ENCODE measurements at places on chromosomes 3 and 15.

GRCh38 chr3:22122567-22122966, 371.6 kb upstream of the ZNF385D start:
- no peak for DNase-seq

- no peak for DNase-seq
Observed at GRCh38 chr15:59017449-59017848, 30.0 kb downstream of the RNF111 start.

- no peak for DNase-seq
Observed at GRCh38 chr3:149119466-149119865, 10.0 kb upstream of the HPS3 start.

DNA sequence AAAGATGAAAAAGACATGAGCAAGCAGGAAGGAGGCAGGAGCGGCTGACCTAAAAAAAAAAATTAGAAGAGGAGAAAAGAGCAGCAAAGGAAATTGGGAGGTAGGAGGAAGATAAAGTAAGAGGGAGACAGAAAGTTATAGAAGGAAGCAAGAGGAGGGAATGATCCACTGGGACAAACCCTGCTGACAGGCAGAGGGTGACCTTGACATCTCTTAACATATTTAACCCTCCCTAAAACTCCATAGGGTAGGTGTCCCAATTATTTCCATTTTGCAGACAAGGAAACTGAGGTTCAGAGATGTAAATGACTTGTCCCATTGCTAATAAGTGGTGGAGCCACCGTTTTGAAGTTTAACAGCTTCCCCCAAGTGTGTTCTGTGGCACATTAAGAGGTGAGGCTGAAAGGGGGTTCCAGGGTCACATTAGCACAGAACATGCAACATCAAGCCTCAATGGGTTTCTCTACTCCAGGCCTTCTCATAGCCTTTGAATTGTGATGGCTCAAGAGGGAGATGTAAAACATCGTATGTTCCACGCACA, 37.4 kb upstream of the PRICKLE2 start:
- peak; percentile 42 for DNase-seq

DNA sequence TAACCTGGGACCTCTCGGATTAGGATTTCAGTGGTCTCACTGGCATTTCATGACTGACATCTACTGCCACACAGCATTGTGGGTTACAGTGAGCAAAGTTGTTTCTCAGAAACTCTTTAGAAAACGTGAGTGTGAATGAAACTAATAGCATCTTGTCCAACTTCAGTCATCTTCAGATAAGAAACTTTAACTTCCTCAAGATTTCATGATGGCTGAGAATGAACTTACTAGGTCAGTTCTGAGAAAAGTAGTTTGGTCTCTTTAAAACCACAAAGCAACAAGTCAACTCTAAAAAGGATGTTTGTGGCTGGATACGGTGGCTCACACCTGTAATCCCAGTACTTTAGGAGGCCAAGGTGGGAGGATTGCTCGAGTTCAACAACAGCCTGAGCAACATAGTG, 14.2 kb upstream of the HOMER2 start:
- DNase-seq, result no peak

DNA sequence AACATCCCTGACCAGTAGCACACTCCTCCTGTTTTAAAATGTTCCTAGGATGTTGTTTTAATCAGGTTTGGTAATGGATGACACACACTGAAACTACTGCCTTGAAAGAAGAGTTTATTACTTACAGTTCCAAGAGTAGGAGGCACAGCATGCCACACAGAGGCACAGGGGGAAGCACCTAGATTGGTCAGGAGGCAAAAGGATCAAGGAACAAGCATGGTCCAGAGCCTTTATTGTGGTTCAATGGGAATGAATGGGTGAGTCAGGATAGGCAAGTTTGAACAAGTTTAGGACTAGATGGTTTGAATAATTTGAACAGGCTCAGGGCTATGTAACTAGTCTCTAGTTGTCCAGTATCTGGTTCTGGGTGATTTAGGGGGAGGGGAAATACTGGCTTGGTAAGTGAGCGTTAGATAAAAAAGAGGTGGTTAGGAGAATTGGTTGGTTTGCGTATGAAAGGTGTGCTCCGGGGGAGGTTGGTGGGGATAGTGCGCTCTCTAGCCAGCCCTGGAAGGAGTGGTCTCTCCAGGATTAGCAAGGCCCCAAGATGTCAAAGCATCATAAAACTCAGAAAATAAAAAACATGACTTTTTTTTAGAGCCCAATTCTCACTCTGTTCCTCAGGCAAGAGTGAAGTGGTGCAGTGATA, 35.1 kb downstream of the TMOD3 start:
- DNase-seq, result peak; percentile 57

- DNase-seq, result no peak
Observed at GRCh38 chr3:99999536-99999935, 114.8 kb downstream of the FILIP1L start.

- DNase-seq, result peak; percentile 84
Observed at GRCh38 chr15:63157891-63158431, 684 bp upstream of the RPS27L start.

GRCh38 chr3:45437383-45437782, 49.0 kb downstream of the LARS2 start:
- DNase-seq, result no peak

- DNase-seq, result no peak
Observed at GRCh38 chr3:107664614-107665013, 141.9 kb downstream of the BBX start.

DNA sequence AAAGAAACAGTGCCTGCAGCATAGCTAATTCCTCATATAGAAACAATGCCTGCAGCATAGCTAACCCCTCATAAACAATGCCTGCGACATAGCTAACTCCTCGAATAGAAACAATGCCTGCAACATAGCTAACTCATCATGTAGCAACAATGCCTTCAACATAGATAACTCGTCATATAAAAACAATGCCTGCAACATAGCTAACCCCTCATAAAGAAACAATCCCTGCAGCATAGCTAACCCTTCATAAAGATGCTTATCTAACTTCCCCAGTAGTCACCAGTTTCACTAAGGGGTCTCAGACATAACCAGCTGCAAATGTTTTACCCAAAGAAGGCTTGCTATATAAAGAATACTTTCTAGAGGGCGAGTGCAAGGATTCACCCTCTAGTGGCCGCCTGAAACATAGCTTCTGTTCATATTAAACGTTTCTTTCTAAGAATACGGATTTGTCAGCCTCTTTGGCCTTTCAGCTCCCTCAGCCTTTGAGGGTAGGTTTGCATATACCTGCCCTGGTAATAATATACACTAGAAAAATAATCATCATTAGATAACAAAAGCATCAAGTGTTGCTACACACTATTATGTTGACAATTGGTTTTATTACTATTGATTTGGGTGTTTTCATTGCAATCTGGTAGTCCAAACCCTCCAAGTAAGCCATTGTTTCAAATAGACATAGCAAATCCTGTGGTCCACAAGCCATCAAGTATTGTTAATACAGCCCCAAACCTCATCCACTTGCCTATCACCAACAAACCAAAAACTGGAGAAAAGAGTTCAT, 44.4 kb upstream of the FAN1 start:
- DNase-seq, result peak; percentile 61

- no peak for DNase-seq
Observed at GRCh38 chr3:14265246-14265962, 86.8 kb downstream of the LSM3 start.

GRCh38 chr15:62752657-62753517, 289.7 kb upstream of the TPM1 start:
- no peak for DNase-seq

DNA sequence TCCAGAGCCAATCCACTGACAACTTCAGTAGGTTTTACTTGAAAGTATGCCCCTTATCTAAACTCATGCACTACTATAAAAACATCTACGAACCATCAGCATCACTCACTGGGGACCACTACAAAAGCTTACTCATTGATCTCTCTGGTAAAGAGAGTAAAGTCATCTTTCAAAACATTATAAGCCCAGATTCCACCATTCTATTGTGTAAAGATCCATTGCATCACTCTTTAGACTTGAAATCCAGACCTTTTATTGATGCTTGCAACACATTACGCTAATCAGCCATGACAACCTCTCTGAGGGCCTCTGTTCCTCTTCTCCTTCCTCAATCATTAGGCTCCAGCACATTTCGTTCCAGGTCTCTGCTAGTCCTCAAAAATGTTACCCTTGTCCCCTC, 248.9 kb upstream of the WNT5A start:
- no peak for DNase-seq

DNA sequence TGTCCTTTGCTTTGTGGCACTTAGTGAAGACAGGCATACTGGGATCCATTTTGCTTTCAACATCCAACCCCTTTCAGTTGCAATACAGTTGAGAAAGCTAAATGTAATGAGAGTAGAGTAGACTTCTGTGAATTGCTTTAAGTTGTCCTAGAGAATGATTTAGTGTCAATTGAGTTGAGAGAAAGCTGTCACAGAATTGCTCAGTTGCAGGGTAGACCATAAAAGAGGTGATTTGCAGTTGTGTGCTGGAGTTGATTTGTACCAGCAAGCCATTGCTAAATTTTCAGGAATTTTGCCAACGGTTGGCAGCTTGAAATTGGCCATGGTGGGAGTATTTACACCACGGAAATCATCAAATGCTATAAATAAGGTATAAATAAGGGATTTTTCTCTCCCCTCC, 2.2 kb downstream of the ABHD5 start:
- no peak for DNase-seq

- no peak for DNase-seq
Observed at GRCh38 chr3:120678984-120679383, 3.1 kb downstream of the HGD start.

DNA sequence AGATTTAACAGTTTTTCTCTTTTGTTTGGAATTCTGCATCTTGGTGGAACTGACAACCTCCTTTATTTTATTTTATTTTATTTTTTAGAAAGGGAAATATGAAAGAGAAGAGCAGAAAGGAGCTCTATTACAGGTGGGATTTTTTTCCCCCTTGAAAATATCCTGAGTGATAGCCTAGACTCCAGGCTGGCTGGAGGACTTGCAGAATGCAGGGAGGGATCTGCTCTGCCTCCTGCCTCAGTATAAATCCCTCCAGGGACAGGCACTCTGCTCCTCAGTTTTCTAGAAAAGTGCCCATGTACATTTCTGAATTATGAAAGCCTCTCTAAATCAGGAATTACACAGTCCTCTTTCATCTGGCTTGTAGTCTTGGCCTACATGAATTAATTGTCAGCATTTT, 173.7 kb downstream of the TMEM108 start:
- no peak for DNase-seq

GRCh38 chr3:84265768-84266167, 693.0 kb upstream of the CADM2 start:
- no peak for DNase-seq

- DNase-seq, result peak; percentile 86
Observed at GRCh38 chr3:142279965-142280590, 54.7 kb upstream of the GK5 start.

All from GM23338 (cell line).